ENCODE measurements at places on chromosomes 1 and 21.

DNA sequence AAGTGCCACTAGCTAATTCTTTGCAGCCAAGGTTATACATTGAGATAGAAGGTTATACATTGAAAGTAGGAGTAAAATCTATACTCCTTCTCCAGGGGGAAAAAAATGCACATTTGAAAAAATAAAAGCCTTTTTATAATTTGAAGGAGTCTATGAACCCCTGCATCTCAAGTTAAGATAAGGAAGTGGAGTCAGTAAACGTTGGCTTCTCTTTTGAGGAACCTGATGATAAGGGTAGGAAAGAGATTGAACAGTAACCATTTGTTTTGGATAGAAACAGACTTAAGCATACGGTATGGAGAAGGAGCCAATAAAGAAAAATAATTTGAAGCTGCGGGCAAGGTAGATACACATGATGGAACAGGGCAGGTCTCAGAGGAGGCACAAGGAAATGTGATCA lies 64.1 kb downstream of the RPAP2 start:
- no peak for DNase-seq

GRCh38 chr1:23996700-23997229 lies 16.6 kb upstream of the SRSF10 start:
- DNase-seq: no peak

- peak; percentile 61 for DNase-seq
These were observed 16.3 kb downstream of the IER5 start for GRCh38 chr1:181104790-181105133.

DNA sequence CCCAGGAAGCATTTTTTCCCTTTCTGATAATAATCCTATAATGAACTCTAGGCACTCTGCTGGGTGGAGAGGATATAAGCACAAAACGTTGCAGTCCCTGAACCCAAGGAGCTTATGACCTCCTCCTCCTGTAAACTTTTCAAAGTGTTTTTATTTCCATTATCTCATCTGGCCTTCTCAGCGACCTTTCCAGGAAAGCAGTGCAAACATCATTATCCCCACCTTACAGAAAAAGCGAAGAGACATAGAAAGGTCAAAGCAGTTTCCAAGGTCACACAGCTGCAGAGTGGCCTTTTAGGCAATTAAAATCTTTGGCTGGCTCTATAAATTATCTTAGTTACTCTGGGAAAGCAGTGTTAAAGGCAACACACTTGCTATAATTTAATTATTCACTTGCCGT lies 63.8 kb downstream of the OLFML3 start:
- DNase-seq: no peak

DNA sequence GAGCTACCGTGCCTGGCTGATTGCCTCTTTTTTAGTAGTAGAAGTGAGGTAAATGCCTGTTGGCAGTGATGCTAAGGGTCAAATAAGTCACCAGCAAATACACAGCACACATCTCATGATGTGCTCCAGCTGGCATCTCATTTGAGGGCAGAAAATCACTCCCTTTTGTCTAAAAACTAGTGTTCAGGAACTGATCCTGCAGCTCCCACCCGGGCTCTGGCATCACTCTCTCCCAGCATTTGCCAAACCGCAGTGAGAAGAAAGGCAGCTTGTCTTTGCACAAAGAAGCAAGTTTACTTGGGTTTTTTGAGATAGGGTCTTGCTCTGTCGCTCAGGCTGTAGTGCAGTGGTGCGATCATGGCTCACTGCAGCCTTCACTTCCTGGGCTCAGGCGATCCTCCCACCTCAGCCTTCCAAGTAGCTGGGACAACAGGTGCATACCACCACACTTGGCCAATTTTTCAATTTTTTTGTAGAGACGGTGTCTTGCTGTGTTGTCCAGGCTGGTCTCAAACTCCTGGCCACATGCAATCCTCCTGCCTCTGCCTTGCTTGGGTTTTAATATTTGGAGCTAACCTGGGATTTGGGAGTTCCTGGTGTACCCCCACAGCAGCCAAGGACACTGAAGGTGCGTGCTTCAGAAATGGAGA lies 4.1 kb downstream of the RBP7 start:
- DNase-seq: no peak

DNA sequence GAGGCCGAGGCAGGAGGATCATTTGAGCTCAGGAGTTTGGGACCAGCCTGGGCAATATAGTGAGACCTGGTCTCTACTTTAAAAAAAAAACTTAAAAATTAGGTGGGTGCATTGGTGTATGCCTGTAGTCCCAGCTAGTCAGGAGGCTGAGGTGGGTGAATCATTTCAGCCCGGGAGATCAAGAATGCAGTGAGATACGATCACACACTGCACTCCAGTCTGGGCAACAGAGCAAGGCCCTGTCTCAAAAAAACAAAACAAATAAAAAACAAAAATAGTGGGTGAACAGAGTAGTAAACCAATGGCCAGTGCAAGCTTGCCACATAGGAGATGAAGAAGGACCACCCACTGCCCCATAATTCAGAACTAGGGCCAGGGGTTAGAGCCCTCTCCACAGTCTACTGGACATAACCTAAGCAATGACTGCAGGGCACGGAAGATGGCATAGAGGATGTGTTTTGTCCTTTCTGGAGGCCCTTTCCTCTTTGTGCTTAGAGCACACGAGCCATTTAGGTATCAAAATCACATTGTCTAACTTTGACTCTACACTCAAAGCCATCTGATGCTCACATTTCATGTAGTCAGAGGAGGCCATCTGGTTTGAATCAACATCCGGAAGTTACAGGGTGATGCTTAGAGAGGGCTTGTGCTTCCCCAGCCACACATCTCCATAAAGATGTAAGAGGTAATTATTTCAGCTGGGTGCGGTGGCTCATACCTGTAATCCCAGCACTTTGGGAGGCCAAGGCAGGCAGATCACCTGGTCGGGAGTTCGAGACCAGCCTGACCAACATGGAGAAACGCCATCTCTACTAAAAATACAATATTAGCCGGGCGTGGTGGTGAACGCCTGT lies 12.6 kb downstream of the CD2 start:
- peak; percentile 65 for DNase-seq

DNA sequence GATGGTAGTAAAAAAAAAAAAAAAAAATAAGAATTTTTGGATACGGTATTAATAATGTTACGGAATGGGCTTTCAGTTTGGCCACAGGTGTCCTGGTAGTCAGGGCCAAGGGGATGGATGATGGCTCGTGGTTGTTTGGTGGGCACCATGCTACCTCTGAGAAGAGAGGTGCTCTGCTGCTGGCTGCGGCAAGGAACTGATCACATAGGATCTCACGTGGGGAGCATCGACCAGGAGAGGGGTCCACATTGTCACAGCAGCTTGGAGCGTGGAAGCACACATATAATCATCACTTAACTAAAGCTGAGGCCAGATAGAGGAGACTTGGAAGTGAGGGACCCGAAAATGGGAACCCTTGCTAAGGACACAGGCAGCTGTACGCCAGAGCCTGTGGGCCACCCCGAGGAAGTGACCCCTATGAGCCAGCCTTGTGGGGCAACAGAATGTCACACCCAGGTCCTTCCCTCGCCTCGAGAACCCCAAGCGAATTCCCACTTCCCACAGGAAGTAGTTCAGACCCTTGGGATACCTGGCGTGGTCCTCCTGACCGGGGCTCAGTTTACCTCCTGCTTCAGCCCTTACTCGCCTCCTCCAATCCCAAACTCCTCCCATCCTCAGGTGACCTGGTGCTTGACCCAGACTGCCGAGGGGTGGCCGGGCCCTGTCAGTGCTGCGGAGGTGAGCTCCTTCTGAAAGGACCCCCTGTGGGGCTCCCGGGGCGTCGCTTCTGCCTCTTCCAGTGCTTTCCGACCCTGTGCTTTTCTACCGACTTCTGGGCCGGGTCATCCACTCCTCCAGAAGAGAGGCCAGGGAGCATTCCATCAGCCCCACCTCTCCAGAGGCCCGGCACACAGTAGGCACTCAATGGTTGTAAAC lies 222.0 kb downstream of the CAMTA1 start:
- no peak for DNase-seq

Data from activated CD8-positive, alpha-beta T cell treated with anti-CD3 and anti-CD28 coated beads for 36 hours (primary cell).